ENCODE measurements at places on chromosomes 12 and 14.

DNA sequence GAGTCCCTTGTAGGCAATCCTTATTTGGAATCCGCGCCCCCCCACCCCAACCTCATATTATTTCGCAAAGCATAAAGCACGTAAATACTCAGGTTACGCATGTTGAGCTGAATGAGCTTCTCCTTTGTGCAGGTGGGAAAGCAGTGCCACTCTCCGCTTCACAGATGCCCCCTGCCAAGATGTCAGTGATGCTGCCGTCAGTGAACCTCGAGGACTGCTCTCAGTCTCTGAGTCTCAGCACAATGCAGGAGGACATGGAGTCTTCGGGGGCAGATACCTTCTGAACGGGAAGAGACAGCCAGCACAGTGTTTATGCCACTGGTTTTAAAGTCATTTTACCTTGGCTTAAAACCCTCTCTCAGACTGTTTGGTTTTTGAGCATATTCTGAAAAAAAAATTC lies 90.1 kb upstream of the DACT1 start:
- DNase-seq = no peak

DNA sequence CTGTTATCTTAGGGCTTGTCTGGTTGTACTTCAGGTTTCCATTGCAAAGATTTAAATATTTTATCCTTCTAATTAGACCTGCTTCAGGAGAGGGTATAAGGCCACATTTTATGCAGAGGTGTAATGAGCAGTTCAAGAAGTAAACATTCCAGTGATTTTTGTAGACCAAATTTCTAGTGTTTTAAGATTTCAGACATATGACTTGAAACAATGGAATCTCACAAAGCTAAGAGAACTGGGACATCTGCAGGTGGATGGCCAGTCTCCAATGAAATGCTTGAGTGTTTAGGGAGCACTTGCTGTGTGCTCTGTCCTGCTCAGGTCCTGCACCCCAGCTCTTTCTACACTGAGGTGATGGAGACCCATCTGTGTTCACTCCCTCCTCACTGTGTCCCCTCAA lies 7.9 kb downstream of the C14orf132 start:
- DNase-seq = no peak

DNA sequence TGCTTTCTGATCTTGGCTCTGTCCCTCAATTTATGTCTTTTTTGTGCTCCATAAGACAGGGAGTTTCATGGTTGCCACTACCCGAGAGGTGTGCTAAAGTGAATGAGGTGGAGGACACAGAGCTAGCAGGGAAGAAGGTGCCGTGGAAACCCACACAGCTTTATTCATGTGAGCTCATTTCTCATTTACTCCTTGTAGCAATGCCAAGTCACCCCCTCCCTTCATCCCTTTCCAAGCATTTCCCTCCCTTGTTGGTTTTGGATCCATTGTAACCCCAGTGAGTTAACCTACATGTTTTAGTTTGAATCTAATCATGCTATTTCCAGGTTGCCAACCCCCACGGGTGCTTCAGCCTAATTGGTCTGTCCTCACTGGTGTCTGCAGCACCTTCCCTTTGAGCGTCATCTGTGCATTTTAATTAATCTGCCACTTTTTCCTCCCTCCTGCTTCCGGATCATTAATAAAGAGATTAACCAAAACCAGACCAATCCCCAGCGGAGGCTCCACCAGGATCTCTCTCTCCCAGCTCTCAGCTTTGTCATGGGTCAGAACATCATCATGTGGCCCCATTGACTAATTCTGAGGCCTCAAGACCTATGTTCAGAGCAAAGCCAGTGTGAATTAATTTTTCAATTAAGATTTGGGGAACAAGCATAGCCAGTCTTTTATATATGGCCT lies 56.2 kb downstream of the NTF3 start:
- DNase-seq = no peak

DNA sequence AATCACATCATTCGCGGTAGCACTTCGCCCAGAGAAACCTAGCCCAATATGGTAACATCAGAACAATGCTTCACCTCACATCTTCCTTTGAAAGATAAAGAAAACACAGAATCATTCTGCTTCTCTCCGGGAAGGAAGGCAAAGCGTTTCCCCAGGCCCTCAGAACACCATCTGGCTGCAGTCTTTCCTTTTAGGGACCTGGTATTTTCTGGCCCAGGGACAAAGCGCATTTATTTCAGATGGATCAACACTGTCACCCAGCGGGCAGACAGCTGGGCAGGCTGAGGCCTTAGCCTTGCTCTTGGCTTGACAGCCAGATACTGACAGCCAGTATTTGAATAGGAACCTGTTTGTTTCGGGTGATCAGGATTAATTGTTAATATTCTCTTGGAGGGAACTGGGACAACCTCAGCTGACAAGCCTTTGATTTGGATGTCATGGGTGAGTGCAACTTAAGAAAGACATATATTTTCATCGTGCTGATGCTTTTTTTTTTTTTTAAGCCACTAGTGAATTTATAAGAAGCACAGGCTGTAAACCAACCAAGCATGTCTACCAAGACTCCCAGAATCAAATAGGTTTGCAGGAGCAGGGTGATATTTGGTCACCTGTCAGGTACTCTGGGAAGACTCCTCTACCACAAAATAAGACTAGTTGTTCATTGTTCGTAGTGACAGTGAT lies 118.9 kb downstream of the VEZT start:
- no peak for DNase-seq

GRCh38 chr14:100645196-100645981 lies 58.2 kb upstream of the BEGAIN start:
- peak; percentile 82 for DNase-seq

DNA sequence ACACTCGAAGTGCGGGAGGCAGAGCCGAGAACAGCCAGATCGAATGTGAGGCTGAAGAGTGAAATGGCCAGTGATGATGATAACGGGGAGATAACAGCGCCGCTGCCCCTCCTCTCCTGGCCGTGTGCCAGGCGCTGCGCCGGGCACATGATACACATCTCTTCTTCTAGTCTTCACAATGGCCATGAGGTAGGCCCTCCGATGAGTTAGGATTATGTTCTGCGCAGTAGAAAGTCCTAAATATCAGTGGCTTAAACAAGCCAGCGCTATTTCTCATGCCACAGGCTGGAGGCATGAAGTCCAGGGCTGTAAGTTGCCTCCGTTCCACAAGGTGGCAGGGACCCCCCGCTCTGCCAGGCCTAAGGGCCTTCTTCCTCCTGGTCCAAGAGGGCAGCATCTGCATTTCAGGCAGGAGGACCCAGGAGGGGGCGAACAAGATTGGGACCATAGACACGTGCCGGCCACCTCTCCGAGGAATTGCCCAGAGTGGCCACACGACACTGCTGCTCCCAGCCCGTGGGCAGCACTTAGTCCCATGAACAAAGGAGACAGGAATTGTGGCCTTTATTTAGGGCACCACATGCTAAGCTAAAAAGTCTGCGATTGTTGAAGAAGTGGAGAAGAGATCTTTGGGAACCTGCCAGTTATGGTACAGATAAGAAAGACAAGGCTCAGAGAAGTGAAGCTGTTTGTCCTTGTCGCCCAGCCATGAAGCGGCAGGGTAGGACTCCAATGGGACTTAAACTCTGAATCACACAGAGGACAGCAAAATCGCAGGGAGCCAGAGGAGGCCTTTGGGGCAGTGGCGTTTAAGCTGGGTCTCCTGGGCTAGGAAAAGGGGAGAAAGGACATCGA lies 10.9 kb upstream of the HVCN1 start:
- no peak for DNase-seq

DNA sequence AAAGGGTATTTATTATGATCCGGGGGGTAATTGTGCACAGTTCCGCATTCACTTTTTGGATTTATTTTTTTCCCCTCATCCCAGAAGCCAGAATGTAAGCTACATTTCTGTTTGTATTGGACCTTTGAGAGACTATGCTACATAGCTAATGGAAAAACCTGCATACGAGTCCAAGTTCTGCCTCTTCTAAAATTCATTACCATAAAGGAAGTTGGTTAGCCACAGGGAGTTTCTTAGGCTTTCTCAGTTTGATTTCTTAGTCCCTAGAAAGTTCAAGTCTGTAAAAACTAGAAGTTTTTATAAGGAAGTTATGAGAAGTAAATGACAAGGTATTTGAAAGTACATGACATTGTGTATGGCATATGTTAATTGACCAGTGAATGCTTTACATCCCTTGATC lies 138.7 kb downstream of the PDE3A start:
- no peak for DNase-seq

DNA sequence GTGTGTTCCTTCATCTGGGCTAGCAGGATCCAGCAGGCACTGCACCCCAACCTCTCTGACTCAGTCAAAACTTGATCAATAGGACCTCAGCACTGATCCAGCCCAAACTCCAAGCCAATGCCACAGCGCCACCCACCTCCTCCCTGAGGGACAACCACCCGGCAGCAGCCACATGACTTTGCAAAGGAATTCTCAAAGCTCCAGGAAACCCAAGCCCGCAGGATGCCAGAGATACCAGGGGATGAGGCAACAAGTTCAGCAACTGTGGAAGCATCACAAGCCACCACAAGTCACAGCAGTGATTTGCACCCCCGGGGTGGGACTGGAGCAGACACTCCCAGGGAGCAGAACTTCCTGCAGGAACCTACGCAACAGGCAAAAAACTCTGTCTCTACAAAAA lies 37.3 kb downstream of the ACTN1 start:
- DNase-seq = no peak

GRCh38 chr12:75842090-75842489 lies 189.5 kb downstream of the PHLDA1 start:
- DNase-seq = no peak
